Stimulated activated CD8-positive, alpha-beta memory T cell treated with anti-CD3 and anti-CD28 coated beads, Interleukin-4, amount 100 ng/mL, for 1 hour (primary cell): ENCODE measurements at places on chromosomes 5 and 9.

GRCh38 chr9:121688146-121688680 lies 36.8 kb downstream of the DAB2IP start:
- no peak for DNase-seq

DNA sequence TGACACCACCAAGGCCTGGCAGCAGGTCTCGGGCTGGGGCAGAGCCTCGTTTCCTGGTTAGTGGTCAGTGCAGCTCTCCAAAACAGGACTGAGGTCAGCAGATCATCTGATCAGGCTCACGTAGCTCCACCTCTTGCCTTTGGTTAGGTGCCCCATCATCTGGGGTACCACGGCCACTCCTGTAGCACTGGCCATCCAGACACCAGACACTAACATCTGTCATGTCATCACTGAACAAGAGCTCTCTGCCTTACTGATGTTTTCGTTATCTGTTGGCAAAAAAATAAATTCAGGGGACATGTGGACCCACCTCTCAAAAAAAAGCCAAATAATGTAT lies 29.9 kb upstream of the MED10 start:
- DNase-seq, result no peak

DNA sequence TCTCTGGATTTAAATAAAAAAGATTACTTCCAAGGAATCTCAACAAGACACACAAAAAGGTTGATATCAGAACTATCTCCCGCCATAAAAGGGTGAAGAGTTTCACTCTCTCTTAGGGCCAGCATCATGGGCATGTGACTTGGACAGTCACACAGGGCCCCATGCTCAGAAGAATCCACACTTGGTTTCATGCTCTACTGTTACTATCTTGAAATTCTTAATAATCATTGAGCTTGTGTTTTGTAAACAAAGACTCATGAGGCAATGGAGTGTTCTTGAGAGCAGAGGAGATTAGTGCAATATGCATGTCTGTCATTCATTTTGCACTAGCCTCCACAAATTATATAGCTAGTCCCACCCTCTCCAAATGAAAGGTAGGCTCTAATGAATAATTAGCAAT lies 58.4 kb downstream of the HMHB1 start:
- no peak for DNase-seq

- DNase-seq, result no peak
These were observed 97.1 kb upstream of the TAF11L2 start for GRCh38 chr5:17400724-17401469.

DNA sequence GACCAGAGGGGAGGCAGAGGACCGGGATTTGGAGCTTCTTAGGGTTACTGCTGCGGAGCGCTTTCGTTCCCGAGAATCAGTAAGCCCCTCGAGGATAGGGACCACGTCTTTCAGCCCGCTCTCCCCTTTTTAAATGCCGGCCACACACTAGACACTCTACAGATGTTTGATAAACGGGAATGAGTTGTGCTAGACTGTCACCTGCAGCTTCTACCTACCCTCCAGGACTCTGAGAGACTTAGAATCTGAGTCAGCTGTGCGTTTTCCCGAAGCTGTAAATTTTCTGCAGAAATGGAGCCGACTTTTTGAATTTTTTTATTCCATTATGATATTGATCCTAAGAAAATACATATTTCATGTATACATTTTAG lies 670 bp downstream of the CCDC171 start:
- DNase-seq, result no peak

DNA sequence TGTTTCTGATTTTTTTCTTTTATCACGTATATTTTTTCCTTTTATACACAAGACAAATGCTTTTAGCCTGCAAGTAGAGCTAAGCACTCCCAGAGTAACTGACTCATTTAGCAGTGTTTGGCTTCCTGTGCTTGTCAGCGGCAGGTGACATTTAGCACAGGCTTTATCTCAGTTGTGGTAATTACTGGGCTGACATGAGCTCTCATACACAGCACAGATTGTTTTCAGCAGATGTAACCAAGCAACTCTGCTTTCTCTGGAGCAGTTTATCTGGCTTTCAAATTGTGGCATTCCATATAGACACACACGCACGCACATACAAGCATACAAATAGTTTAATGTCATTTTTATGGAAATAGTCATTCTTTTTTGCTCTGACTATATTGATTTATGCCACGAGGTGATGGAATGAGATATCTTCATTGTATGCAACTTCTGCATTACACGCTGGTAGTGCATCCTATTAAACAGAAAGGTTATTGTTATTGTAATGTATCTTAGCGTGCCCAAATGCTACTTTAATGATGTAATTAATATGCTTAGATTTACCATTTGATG lies 379.0 kb upstream of the GRAMD2B start:
- no peak for DNase-seq

- no peak for DNase-seq
These were observed 166.3 kb downstream of the DOCK2 start for GRCh38 chr5:169803077-169803981.

DNA sequence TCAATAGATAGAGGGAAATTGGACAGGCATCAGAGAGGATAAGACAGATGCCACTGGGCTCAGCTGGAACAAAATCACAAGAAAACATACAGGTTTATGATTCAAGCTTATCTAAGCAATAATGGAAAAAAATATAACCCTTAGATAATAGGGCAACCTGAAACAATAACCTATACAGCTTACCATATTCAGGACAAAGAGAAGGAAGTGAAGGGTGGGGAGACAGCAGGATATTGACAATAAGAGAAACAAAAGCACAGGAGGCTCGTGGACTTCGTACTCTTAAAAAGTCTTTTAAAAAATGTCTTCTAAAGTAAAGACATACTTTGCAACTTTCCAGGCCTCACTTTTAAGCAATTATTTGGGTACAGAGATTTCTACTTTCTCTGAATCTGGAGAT lies 225.3 kb downstream of the NTRK2 start:
- no peak for DNase-seq

DNA sequence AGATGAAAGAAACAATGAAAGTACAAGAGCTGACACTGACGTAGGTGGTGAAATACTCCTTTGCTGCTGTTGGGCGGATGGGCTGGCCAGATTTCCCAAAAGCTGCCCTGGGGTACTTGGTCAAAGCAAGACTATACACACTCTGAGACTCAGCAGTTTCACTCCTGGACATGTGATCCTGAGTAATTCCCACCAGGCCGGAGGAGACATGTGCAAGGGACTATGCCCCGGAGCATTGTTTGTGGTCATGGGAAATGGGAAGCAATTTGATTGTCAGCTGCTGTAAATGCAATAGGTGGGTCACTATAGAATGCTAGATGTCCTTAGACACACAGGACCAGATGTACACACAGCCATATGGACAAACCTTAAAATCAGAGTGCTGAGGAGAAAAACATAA lies 116.1 kb downstream of the DCP2 start:
- no peak for DNase-seq

- no peak for DNase-seq
These were observed 33.4 kb upstream of the GNPDA1 start for GRCh38 chr5:142046191-142046590.

DNA sequence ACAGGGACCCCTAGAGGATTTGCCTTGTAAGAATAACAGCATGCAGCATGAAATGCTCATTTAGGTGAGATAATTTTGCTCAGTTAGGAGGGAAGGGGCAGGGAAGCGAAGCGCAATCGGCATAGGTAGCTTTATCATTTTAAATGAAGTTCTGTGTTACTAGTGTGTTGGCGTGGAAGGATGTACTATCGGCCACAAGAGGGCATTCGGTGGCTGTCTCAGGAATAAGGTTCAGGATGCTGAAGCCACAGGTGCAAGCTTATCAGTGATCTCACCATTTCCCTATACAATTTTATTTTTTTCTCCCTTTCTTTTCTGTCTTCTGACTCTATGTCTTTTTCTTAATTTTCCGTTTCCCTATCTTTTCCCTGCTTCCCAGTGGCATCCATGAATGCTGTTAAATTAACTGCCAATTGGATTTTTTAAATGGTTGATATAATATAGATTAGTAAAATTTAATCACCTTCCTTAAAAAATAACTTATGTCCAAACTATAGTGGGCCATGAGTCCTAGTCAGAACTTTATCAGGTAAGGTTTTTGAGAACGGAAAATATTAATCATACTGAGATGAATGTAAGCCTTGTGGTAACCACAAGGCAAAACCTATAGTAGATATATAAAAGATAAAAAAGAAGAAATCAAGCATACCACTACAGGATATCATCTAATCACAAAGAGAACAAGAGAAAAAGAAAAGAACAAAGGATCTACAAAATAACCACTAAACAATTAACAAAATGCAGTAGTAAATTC lies 1.2 kb upstream of the INSL6 start:
- DNase-seq, result peak; percentile 26

DNA sequence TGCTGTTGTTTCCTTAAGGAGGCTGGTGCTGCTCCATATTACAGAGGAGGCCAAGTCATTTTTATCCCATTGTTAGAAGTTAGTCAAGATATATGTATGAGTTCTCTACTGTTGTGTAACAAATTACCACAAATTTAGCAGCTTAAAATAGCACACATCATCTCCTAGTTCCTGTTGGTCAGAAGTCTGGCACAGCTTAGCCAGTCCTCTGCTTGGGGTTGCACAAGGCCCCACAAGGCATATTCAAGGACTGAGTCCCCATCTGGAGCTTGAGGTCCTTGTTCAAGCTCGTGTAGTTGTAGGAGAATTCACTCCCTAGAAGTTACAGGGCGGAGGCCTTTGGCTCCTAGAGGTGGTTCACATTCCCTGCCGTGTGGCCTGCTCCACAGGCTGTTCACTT lies 14.7 kb downstream of the MTAP start:
- no peak for DNase-seq

- DNase-seq, result no peak
These were observed 33.0 kb upstream of the UGCG start for GRCh38 chr9:111863636-111864035.

- no peak for DNase-seq
These were observed 315.5 kb upstream of the RGMB start for GRCh38 chr5:98458004-98458403.
